ENCODE measurements at places on chromosomes 7 and 10.
A peak's percentile ranks its signal among the peaks of the same experiment; 100 is the strongest.

DNA sequence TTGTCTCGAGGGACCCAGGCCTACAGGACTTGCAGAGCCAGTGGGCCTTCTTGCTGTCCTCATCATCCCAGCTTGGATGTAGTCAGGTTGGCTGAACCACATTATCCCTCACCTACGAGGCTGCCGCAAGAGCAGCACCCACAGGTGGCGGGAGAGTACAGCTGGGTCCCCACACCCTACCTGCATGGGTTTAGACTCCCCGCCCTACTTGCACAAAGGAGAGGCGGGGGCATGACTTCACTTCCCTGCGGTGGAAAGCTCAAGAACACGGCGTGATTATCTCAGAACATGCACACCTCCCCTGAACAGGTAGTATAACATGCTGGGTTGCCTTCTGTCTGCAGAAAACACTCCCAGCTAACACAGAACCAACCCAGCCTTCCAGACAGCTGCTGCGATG, 57.5 kb downstream of the CTBP2 start:
- DNase-seq = no peak

GRCh38 chr7:92847305-92847704, 10.9 kb upstream of the CDK6 start:
- DNase-seq = no peak

DNA sequence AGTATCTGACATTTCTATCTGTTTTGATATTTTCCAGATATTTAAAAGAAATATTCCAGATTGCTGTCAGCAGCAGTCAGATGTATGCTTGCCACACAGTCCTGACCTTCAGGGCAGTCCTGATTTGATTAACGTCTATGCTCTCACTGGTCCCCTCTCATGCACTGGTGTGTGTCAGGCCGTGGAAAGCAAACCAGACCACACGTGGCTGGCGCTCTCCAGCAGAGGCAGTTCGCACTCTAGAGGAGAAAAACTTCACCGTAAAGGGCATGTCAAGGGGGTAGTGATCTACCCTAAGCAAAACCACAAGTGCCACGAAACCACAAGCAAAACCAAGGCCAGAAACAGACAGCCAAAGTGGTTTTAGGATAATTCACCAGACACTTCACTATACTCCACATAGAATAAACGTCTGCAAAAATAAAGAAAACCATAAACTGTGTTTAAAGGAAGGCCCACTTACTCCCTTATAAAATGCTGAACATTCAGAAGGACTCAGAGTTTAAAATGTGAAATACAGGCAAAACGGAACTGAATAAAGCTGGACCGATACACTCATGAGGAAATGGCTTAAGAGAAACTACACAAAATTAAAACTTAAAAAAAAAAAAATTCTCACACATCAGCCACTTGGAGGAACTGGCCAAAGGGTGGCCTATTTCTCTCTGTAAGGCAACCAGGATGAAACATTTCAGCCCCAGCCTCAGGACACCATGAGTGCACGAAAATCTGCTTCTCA, 26.4 kb downstream of the PARP12 start:
- no peak for DNase-seq

- DNase-seq = no peak
These were observed 444.2 kb upstream of the C7orf33 start for GRCh38 chr7:148146346-148146745.

DNA sequence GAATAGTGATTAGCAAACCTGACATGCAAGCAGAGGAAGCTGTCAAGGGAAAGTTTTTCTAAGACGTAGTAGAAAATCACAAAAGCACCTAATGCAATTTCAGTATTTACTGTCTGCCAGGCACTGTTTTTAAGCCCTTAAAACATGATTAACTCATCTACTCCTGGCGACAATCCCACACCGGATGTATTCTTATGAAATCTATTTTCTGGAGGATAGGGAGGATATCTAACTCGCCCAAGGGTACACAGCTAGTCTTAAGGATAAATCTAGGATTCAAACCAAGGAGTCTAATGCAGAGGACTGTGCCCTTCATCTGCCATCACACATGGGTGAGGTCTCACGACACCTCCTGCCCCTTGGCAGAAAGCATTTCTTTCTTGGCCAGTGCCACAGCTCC, 47.8 kb upstream of the FIGNL1 start:
- no peak for DNase-seq

GRCh38 chr7:31043051-31043471, 9.0 kb upstream of the ADCYAP1R1 start:
- no peak for DNase-seq

- DNase-seq = no peak
These were observed 89.6 kb downstream of the EGFR start for GRCh38 chr7:55108401-55108800.

DNA sequence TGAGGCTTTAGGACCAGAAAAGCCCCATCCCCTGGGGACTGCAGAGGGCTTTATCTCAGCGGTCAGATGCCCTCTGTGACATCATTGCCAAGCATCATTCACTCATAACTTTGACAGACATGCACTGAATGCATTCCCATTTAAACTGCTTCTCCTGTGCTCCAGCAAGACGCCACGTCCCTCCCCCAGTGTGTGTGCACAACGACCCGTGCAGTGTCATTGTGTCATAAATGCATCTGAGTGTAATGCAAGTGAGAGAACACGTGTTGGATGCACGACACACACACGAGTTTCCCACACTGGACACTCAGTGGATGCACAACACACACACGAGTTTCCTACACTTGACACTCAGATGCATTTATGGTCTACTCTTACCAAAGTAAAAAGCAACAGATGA, 337.9 kb downstream of the PTPRN2 start:
- DNase-seq = no peak

GRCh38 chr7:48040944-48041652, 5.8 kb downstream of the C7orf57 start:
- no peak for DNase-seq

DNA sequence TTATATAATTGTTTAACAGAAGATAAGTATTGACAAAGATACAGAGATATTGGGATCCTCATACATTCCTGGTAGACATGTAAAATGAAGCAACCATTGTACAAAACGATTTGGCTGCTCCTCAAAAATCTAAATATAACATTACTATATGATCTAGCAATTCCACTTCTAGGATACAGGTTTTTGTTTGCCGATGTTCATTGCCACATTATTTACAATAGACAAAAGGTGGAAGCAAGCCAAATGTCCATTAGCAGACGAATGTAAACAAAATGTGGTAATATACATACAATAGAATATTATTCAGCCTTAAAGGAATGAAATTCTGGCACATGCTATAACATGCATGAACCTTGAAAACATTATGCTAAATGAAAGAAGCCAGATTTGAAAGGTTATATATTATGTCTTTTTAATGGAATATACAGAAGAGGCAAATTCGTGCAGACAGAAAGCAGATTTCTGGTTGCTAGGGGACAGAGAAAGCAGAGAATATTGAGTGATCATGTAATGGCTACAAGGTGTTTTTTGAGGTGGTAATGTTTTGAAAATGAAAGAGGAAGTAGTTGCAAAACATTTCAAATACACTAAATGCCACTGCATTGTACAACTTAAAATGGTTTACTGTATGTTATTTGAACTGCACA, 44.9 kb downstream of the POLR1F start:
- DNase-seq = no peak

GRCh38 chr7:41808541-41808940, 105.7 kb upstream of the INHBA start:
- no peak for DNase-seq

GRCh38 chr10:6840766-6841165, 260.7 kb upstream of the PRKCQ start:
- DNase-seq = no peak

DNA sequence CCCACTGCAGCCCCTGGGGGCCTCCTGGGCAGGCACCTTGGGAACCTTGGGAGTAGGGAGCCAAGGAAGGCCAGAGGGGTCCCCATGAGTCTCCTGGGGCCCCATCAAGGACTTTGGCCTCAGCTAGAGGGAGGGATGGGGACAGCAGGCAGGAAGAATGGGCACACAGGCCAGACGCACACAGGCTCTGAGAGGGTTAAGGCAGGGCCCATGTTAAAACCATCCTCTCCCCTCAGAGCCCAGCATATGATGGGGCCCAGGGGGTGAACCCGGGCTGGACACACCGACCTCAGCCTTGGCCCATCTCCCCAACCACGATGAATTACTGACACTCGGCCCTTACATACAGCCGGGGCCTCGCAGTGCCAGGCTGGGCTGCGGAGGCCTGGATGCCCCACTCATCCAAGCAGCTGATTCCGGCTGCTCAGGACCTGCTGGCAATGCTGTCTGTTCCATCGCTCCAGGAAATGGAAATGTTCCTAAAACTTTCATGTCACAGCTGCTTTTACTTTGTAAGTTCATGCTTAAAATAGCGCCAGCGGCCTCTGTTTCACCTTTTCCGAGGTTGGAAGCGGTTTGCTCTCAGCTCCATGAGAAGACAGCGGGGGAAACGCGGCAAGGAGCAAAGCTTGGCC, 17.3 kb upstream of the INPP5A start:
- DNase-seq = no peak

GRCh38 chr7:148626828-148627227, 36.3 kb downstream of the C7orf33 start:
- DNase-seq = no peak

DNA sequence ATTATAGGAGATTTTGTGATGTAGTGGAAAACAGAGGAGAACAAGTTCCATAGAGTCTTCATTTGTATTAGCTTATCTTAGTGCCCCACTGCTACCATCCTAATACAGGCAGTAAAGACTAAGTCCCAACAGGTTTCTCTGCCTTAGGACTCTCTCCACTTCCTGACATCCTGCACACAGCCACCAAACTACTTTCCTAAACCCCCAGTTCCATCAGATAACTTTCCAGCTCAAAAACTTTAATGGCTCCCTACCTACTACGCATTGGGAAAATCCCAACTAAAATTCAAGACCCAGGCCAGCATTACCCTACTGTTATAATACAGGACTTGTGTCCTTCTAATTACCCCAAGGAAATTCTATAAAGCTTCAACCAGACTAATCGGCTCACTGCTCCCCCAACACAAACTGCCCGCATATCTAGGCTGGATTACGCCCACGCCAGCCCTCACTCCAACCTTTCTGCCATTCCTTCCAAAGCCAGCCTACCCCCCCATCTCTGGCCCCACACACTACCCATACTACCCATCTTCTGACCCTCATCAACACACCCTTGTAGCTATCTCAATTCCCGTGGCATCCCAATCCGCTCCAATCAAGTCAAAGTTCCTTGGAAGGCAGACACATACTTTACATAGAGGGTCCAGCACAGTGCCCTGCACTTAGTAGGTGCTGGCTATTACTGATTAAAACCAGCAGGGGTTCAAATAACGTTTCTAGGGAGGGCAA, 1.4 kb downstream of the IDE start:
- no peak for DNase-seq

GRCh38 chr10:1119027-1119426, 62.8 kb downstream of the WDR37 start:
- DNase-seq = no peak

GRCh38 chr7:157475095-157475494, 138.3 kb downstream of the DNAJB6 start:
- no peak for DNase-seq

DNA sequence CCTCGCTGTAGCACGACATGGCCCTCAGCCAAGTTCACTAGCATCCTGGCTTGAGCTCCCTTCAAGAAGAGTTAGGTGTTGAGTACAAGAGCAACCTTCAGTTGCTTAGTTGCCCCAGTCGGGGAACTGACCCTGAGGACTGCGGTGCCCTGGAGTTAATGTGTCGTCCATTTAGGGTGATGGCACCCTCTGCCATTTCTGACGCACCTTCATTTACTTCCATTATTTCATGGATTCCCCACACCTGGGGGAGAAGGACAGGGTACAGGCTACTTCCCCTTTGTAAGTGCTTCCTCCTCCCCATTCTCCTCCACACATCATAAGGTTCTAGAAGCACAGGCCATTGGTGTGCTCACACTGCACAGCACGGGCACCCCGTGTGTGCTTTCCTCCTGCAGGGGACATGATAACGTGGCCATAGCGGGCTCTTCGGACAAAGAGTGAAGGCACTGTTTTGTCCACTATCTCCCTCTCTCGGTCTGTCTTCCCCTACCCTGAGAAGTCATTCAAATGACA, 1.8 kb downstream of the ALOX5 start:
- no peak for DNase-seq

GRCh38 chr10:120477743-120478141, 20.7 kb downstream of the PLPP4 start:
- DNase-seq = no peak

DNA sequence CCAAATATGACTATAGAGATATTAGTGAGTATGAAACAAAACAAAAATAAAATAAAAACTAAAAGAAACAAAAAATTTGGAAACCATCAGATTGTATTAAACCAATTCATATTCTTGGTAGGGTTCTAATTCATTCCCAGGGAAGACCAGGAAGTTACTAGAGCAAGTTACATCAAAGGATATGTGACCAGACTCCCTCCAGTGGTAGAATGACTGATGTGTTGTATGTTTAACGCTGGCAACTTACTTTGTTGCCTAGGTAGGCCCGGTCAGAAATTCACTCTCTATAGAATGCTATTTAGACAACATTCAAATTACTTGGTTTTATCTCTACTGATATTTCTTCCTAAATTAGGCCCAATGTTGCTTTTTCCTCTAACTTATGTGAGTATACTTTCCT, 5.2 kb downstream of the PHYHIPL start:
- DNase-seq = peak; percentile 9

DNA sequence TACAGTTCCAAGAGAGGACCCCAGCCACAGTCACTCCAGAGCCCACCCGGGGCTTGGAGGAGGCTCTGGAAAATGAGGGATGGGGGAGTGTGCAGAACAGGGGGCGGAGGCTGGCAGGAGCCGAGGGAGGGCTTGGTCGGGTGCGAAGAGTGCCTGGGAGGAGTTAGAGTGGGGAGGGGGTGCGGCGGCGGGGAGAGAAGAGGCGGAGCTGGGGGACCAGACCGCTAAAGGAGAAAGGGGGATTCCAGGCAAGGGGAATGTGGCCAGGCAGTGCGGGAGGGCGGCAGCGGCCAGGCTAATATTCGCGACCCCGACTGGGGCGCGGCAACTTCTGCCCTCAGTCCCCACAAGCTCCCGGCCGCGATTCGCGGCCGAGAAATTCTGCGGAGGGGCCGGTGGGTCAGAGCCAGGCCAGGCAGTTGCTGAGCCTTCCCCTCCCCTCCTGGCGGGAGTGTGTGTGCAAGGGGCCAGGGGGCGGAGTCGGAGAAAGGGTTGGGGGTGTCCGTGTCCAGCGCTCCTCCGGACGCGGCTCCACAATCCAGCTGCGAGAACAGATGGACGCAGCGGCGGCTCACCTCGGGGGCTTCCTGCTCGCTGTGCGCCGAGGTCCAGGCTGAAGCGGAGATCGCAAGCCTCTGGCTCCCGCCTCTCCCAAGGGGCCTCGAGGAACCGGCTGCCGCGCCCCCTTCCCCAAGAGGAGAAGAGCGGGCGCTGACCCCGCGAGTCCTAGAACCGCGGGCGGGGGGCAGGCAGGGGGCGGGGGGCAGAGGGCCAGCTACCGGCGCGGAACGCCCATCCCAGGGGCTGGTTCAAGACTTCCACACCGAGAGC, 612 bp upstream of the SLC18A3 start:
- no peak for DNase-seq

GRCh38 chr10:73781548-73781878, 335 bp upstream of the CHCHD1 start:
- no peak for DNase-seq

DNA sequence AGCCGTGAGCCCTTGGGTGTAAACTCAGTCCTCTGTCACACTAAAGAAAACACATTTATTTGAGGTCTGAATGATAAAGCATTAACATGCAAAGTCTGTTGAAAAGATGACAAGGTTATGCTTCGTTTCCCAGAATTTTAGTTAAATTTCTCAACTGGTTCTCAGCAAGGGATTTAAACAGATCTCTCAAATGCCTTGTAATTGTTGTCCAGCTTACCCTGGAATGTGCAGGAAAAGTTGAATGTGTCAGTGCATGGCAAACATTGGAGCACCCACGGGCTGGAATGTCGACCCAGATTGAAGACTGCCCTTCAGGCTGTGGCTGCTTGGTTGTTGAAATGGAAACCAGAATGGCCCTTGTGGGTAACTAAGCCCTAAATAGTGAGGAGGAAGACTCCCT, 191.8 kb downstream of the TRIL start:
- DNase-seq = no peak

Measured in progenitor cell of endocrine pancreas (in vitro differentiated cells).